ENCODE measurements at places on chromosomes 5 and 9.

GRCh38 chr5:96150007-96150406 lies 188.4 kb upstream of the ELL2 start:
- DNase-seq, result no peak

GRCh38 chr5:179326122-179326927 lies 18.9 kb downstream of the ADAMTS2 start:
- DNase-seq, result no peak

- no peak for DNase-seq
Observed at GRCh38 chr5:149349382-149349781, 4.1 kb downstream of the GRPEL2 start.

GRCh38 chr5:130890610-130891009 lies 274.4 kb downstream of the HINT1 start:
- no peak for DNase-seq

GRCh38 chr5:38451074-38451725 lies 105.2 kb downstream of the LIFR start:
- DNase-seq, result no peak

GRCh38 chr5:93100428-93100827 lies 480.6 kb downstream of the NR2F1-AS1 start:
- DNase-seq, result no peak

DNA sequence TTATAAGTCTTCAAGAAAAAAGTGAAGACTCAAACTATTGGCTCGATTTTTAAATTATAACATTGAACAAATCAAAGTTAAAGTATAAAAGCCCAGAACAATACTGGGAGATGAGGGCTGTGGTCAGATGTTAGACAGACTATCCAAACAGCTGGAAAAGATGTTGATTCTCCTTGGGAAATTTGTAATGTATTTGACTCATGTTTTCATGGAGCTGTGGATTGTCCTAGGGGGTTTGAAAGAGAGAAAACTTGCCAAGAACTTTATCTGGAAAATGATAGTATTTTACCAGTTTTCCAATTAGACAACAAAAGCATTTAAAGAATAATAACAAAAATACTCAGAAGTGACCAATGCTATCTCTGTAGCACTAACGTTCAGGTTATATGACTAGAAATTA lies 339.2 kb downstream of the ARL15 start:
- no peak for DNase-seq

GRCh38 chr5:1007221-1007680 lies 1.4 kb upstream of the NKD2 start:
- no peak for DNase-seq

DNA sequence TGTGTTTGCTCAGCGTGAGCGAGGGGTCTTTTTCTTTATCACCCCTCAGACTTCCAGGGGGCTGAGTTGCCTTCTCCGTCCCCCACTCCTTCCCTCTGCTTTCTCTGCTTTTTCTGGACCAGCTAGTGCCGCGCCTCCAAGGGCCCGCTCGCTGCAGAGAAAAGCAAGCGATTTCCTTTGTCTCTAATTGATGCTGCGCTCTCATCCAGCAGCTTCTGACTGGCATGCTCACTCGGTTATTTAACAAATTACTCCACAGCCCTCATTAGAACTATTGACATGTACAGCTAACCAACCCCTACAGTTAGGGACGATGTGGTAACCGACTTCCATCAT lies 288.0 kb downstream of the ELAVL2 start:
- DNase-seq, result no peak

GRCh38 chr9:71363286-71363961 lies 242.0 kb upstream of the TRPM3 start:
- no peak for DNase-seq

DNA sequence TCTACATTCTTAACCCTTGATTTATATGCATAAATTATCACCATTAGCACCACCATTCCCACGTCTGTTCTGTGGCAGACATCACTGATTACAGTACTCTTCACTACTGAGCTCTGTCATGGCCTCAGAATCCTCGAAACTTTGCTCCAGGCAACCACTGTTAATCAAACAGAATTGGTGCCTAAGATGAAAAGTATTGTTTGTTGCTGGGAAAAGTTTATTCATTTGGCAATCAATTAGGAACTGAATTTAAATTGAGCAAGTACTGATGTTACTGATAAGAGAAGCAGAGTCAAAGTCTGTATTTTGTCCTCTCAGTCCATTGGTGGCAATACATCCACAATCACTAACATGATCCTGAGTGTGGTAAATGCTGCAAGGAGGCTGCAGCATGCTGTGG lies 12.8 kb downstream of the SLC1A1 start:
- DNase-seq, result no peak

GRCh38 chr5:136190091-136190720 lies 2.8 kb downstream of the SMIM32 start:
- DNase-seq, result no peak

DNA sequence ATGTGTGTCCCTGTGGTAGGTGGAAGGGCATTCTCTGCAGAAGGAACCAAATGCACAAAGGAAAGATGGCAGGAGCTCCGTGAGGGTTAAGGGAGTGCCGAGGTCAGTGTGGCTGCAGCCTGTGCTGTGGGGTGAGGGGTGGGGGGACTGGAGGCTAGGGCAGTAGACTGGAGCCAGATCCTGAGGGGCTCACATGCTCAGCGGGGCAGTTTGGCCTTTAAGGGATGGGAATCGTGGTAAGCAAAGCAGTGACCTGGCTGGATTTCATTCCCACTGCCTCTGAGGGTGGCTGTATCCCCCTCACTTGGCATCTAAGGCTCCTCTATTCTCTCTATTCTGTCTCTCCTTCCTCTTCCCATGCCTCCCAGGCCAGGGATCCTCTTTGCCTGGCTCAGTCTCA lies 15.6 kb downstream of the PITX1 start:
- DNase-seq, result no peak

GRCh38 chr9:2181792-2182191 lies 166.6 kb downstream of the SMARCA2 start:
- no peak for DNase-seq

GRCh38 chr5:180399401-180400215 lies 46.5 kb upstream of the GFPT2 start:
- DNase-seq, result no peak

GRCh38 chr9:112401175-112401815 lies 21.4 kb downstream of the HSDL2 start:
- DNase-seq, result no peak

DNA sequence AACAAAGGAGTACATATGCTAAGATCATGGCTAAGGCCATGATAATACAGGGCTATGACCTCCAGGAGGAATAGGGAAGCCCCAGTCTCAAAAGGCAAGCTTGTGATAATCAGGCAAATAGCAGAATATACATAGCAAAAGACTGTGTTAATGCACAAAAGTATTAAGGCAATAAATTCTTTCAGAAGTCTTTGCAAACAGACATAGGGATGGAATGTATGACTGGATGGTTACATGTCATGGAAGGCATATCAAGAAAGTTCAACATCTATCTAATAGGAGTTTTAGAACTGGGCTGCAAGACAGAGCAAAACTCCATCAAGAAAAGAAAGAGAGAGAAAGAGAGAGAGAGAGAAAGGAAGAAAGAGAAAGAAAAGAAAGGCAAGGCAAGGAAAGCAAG lies 264.5 kb upstream of the CDH6 start:
- no peak for DNase-seq

- no peak for DNase-seq
Observed at GRCh38 chr5:160169326-160169725, 50.1 kb upstream of the PWWP2A start.

- DNase-seq, result no peak
Observed at GRCh38 chr5:149489605-149490037, 61.6 kb downstream of the CSNK1A1 start.

DNA sequence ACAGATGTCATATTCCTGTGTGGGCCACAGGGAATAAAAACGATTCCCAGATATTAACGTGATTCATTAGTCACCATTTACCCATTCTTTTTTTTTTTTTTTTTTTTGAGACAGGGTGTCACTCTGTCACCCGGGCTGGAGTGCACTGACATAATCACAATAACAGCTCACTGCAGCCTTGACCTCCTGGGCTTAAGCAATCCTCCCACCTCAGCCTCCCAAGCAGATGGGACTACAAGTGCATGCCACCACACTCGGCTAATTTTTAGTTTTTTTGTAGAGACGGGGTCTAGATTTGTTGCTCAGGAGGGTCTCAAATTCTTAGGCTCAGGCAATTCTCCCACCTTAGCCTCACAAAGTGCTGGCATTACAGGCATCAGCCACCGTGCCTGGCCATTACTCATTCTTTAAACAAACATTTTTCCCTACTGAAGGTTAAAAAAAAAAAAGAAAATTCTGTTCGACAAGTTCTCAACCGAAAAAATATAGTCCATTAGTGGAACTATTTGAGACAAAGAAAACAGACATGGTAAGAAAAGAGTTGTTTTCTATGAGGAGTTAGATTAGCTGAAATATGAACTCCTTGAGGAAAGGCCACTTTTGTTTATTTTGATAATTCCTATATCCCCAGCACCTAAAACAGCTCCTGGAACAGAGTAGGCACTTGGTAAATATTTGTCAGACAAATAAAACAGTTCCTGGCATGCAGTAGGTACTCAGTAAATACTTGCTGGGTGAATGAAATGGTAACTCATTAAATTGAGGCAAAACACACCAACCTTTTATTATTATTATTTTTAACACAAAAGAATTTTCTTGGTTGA lies 32.1 kb upstream of the PDCL start:
- no peak for DNase-seq

- no peak for DNase-seq
Observed at GRCh38 chr9:27701587-27701986, 128.3 kb upstream of the C9orf72 start.

GRCh38 chr5:171386861-171387344 lies 746 bp upstream of the NPM1 start:
- DNase-seq, result no peak

GRCh38 chr5:80990527-80990926 lies 30.4 kb downstream of the RASGRF2 start:
- no peak for DNase-seq

GRCh38 chr5:50745221-50745910 lies 78.9 kb downstream of the PARP8 start:
- DNase-seq, result no peak

GRCh38 chr9:133054966-133055365 lies 6.8 kb upstream of the CEL start:
- DNase-seq, result no peak

- DNase-seq, result no peak
Observed at GRCh38 chr9:82412586-82413305, 424.2 kb downstream of the SPATA31D1 start.

DNA sequence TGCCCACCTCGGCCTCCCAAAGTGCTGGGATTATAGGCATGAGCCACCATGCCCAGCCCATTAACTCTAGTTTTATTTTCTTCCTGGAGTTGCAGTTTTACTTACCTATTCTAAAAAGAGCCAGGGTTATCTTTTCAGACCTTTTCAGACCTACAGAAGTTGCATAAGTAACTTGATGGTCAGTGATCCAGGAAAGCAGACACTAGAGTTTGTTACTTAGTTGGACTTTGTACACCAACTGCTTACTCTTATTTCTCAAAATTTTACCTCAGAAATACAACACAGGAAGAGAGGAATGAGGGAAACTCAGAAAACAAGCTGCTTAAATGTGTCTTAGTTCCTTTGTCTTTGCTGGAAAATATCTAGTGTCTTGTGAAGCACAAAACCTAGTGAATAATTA lies 25.4 kb downstream of the RAD23B start:
- DNase-seq, result no peak

GRCh38 chr5:140575309-140575708 lies 10.7 kb downstream of the SLC35A4 start:
- DNase-seq, result no peak

DNA sequence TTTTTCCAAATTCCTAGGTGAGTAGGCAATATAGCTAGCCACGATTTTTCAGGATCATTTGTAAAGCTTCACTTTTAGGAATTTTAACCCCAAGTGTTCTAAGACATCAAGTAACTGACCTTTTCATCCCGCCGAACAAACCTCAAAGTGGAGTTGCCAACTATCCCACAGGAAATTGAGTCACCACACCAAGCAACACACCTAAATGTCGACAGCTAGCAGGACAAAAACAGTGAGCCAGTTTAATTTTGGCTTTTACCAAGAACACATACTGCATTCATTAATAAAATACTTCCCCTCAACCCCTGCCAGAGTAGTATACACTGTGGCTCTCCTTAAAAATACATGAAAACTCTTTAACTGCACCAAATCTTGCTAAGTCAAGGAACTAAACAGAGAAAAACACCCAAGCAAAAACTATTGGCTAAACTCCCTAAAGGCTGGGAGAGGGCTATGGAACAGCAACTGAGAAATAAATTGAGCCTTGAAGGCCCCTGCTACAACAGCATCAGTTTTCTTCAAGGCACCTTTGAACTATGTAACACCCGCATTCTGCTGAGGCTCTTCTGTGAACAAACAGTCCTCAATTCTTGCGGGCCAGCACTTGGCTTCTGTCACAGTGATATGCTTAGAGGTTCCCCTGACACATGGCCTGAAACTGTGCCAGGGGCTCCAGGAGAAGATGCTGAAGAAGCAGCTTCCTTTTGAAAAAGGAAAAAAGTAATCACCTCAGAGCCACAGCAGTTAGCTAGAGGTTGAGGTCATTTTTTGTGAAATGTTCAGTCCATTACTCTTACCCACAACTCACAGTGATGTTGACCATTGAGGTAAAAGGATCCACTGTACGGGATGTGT lies 459.6 kb downstream of the RAB3C start:
- DNase-seq, result no peak

DNA sequence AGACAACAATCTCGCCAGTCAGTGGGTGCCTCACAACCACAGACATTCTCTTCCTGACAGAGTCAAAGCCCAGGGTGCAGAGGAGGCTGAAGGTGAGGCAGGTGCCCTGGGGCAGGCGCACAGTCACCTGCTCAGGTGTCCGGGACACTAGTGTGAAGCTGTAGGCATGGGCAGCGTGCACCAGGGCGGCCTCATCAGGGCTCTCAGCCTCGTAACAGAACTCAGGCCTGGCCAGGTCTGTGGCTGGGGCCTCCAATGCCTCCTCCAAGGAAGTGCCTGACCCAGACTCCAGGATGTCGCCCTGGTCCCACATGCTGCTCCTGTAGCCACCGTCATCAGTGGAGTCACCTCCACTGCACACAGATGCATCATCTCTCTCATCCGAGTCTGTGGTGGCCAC lies 198.7 kb downstream of the PTTG1 start:
- DNase-seq, result no peak

DNA sequence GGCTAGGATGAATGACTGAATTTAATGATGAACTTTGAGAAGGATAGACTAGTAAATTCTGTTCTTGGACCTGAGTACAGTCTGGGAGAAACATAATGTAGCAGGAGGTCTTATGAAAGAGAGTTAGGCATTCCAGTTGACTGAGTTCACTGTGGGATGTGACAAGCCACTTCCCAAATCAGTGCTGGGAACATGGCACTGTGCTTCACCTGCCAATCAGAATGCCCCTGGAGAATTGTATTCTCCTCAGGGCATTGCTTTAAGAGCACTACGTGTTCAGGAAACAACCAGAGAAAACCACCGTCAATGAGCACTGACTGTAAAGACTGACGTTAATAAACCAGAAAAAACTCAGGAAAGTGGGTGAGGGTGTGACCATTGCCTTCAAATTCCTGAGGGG lies 1.2 kb downstream of the CCDC107 start:
- DNase-seq, result no peak

- no peak for DNase-seq
Observed at GRCh38 chr5:178624631-178625546, 2.0 kb downstream of the CLK4 start.

- DNase-seq, result no peak
Observed at GRCh38 chr5:130043834-130044233, 139.6 kb downstream of the CHSY3 start.

GRCh38 chr5:137828180-137828579 lies 39.5 kb upstream of the MYOT start:
- no peak for DNase-seq

Data from stimulated activated CD4-positive, alpha-beta T cell treated with anti-CD3 and anti-CD28 coated beads, Interleukin-1b, Interleukin-23, amount 100 ng/mL, for 24 hours (primary cell).